NCI-H2081 treated with DMSO at 0.1 percent for 48 hours (cell line): ENCODE measurements at places on chromosomes 2 and 18.

DNA sequence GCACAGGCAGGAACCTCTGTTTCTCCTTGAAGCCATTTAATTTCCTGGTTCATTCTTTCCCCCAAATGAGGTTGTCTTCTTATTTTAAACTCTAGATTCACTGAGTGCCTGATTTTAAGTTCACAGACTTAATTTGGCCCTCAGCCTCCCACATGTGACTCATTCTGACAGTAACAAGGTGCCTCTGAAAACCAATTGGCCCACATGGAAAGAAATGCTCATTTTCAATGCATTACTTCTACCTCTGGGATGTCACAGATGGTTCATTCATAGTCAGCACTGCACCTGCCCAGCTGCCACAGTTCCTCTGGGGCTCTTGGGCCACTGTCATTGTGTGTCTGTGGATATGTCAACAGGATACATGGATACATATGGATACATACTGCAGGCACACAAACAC is 140.4 kb upstream of the CAPN13 start:
- no peak for DNase-seq

GRCh38 chr2:137049518-137049917 is 284.2 kb downstream of the THSD7B start:
- no peak for DNase-seq

DNA sequence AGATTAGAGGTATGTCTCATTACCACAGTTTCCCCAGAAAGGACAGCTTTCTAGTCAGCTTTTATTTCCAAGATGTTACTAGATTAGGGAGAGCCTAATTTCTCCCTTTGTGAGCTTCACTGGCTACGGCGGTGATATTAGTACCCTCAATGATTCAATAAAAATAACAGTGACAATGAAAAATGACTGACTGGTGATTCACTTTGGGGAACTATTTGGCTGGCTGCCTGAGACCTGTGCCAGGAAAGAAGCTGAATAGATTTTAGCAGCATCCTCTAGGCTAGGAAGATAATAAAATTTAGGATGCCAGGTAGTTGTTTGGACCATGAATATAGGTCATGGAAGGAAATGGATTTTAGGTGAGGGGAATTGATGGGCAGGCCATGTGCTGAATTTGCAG is 178.7 kb downstream of the FMNL2 start:
- no peak for DNase-seq

DNA sequence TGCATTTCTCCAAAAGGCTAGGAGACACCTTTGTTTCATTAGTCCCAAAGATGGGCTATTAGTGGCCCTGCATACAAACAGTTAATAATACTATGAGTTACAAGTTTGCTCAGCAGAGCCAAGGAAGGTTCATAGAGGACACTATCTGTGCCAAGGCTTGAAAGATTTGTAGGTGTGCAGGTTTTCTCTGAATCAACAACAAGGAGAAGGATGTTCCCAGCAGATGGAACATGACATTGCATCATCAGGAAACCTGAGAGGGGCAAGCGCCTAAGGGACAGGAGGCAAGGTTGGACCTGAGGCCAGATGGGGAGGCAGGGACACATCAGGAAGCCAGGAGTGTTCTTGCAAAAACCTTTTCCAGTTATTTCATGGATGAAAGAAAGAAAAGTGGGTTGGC is 35.4 kb upstream of the STK17B start:
- no peak for DNase-seq

- DNase-seq, result no peak
Measured at GRCh38 chr2:11719230-11719977, 27.0 kb upstream of the LPIN1 start.

- DNase-seq, result no peak
Measured at GRCh38 chr2:205722283-205722918, 40.1 kb downstream of the NRP2 start.

DNA sequence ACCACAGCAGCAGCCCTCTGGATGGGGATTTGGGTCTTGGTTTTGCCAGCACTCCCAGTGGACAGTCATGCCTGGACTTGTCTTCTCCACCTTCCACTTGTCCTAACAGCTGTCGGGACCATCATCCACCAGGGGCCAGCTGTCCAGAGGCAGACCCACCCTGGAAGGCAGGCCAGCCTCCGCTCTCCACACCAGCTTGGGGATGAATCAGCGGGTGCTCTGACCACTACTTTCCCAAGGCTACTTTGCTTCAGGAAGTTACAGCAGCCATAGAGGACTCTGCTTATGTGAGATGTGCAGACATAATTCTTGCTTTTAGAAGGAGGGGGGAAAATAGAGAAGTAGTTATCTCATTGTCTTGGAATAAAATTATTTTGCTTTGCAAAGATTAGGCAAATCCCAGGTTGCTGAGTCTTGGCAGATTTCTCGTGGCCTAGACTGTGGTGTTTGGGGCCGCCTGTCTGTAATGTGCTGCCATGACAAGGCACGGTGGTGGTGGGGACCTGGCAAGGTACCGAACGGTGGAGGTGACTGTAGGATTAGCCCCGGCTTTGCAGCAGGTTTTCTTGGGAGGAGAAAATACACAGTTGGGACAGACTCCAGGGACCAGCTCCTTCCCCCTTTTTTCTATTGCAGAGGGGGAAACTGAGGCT is 148.7 kb downstream of the AGAP1 start:
- no peak for DNase-seq

- no peak for DNase-seq
Measured at GRCh38 chr2:44952143-44952805, 10.8 kb downstream of the SIX3 start.

DNA sequence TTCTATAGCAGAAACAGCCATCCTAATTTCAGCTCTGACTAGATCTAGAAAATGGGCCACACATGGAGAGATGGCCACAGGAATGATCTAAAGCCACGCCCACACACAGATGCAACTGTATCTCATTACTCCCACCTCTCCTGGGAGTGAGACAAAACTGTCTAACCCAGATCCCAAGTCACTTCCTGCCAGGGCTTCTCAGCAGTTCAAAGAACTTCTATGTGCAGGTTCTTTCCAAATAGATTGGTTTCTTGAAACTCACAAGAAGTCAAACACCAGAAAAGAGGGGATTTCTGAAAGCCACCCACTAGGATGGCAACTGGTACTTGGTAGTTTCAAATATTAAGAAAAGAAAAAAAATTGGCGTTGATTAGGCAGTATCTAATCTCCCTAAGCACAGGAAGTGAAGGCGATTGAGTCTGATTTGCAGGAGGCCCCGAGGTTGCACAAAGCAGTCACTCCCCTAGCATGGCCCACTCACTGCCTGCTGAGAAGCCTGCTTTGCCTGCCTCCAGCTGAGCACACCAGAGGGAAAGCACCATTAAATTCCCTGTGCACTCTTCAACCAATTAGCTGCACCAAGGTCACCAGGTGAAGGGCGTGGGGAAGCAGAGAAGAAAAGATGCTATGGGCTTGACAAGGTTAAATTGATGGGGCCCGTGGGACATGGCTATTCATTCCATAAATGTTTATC is 51.1 kb downstream of the PAPOLG start:
- no peak for DNase-seq
